ENCODE measurements at places on chromosomes 11 and 22. TPM values are rescaled to one million over a fixed set of nuclear protein-coding genes. Genes with fewer than 3 reads are reported as not detected.

DNA sequence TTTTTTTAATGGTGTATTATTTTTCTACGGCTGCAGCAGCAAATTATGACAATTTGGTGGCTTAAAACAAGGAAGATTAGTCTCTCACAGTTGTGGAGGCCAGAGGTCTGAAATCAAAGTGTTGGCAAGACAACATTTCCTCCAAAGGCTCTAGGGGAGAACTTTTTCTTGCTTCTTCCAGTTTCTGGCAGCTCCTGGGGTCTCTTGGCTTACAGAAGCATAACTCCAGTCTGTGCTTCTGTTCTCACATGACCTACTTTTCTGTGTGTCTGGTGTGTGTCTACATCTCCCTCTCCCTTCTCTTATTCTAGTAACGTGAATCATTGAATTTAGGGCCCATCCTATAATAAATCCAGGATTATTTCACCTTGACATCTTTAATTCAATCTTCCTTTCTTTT, 551.9 kb upstream of the LUZP2 start:
- H3K27me3 ChIP-seq = no peaks in the 10 kb centered on the region
- no peak overlapping the region for H3K4me3 ChIP-seq
- H3K36me3 ChIP-seq = no peaks in the 10 kb centered on the region
- H3K27ac ChIP-seq = no peak overlapping the region

DNA sequence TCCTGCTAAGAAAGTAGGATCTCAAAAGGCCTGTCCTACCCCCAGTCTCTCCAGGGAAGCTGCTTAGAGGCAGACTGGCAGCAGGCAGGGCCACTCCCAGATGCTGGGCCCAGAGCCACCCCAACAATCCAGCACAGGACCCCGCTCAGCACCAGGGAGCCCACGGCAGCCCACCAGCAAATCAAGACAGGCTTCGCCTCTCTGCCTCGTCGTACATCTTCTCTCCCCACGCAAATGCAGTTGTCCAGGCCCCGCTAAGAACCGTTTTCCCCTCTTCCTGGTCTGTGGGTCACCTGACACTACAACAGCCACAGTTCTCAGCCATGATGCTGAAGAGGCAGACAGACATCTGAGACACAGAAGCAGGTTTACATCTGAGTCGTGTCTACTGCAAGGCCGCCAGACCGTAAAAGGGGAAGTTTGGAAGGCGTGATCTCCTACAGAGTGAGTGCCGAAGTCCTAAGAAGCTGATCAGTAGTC, 51.1 kb downstream of the IGSF9B start:
- no peaks in the 10 kb centered on the region for H3K36me3 ChIP-seq
- H3K4me3 ChIP-seq = no peak overlapping the region
- DNase-seq = no peak
- H3K27me3 ChIP-seq = no peaks in the 10 kb centered on the region

MMP8 gene
- total RNA-seq = not detected

MYBPC3 gene
- total RNA-seq = 0.06 TPM

CTSC gene
- 96.4 TPM for total RNA-seq

DNA sequence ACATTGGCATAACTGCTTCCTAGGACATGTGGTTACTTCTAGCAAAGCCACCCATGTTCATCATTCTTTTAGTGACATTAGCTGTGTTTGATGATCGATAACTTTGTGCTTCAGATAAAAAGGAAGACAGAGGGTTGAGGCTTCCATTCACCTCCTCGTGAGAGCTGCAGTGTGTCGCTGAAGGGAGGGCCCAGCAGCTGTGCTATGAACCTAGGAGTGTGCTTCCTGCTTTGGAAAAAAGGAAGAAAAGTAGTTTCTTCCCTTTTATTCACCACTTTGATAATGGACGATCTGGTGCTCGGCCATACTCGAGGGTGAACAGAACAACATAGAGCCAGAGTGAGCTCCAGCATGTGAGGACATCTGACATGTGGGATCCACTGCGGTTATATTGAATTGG, 6.1 kb upstream of the RFPL2 start:
- no peak overlapping the region for H3K4me3 ChIP-seq
- peaks cover 13% of the 10 kb centered on the region for H3K27me3 ChIP-seq
- no peak overlapping the region for H3K27ac ChIP-seq

CHADL gene
- not detected for total RNA-seq

ARHGEF12 gene
- total RNA-seq = 24.9 TPM

GRCh38 chr11:104813532-104813931, 84.7 kb downstream of the CASP12 start:
- no peaks in the 10 kb centered on the region for H3K36me3 ChIP-seq
- no peaks in the 10 kb centered on the region for H3K4me1 ChIP-seq
- no peak overlapping the region for H3K27ac ChIP-seq
- H3K27me3 ChIP-seq = no peaks in the 10 kb centered on the region

C11orf97 gene
- not detected for total RNA-seq

GRCh38 chr11:95831198-95831883, 41.0 kb downstream of the CEP57 start:
- no peak for DNase-seq
- H3K36me3 ChIP-seq = peaks cover 11% of the 10 kb centered on the region
- H3K4me3 ChIP-seq = no peak overlapping the region
- H3K27me3 ChIP-seq = no peaks in the 10 kb centered on the region
- H3K4me1 ChIP-seq = no peaks in the 10 kb centered on the region
- no peak overlapping the region for H3K27ac ChIP-seq

PIH1D2 gene
- 3.5 TPM for total RNA-seq

SHANK2 gene
- total RNA-seq = 8.1 TPM

DNA sequence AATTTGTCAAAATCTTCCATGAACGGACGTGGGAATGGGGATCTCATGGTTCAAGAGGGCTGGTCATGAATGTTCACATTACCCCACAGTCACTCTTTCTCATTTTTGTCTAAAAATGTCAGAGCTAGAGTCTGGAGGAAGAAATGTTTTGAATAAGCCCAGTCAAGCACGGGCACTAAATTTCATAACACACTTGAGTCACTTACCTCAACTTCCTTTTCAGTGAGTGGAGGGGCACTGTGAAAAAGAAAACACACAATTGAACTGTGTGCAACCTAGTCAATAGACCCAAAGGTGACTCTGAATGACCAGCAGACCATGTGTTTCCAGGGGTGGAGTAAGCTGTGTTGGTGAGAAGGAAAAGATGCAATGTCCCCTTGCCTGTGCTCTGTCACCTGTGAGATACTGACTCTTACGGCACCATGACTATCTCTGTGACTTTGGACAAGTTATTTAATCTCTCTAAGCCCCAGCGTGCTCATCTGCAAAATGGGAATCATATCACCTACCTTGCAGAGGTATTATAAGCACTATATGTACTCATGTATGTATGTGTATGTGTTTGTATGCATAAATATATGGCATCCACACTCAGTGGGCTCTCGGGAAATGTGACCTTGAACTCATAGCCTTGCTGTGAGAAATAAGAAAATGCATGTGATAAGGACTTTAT, 38.2 kb upstream of the LYVE1 start:
- H3K36me3 ChIP-seq = no peaks in the 10 kb centered on the region
- H3K4me3 ChIP-seq = no peak overlapping the region
- H3K4me1 ChIP-seq = peaks cover 8% of the 10 kb centered on the region
- no peaks in the 10 kb centered on the region for H3K27me3 ChIP-seq
- no peak for DNase-seq
- no peak overlapping the region for H3K27ac ChIP-seq

GRCh38 chr11:64759131-64759721, 548 bp downstream of the PYGM start:
- H3K4me3 ChIP-seq = no peak overlapping the region
- no peak overlapping the region for H3K27ac ChIP-seq
- no peak for DNase-seq
- peaks cover 39% of the 10 kb centered on the region for H3K4me1 ChIP-seq

CDKN1C gene
- 47.8 TPM for total RNA-seq

DNA sequence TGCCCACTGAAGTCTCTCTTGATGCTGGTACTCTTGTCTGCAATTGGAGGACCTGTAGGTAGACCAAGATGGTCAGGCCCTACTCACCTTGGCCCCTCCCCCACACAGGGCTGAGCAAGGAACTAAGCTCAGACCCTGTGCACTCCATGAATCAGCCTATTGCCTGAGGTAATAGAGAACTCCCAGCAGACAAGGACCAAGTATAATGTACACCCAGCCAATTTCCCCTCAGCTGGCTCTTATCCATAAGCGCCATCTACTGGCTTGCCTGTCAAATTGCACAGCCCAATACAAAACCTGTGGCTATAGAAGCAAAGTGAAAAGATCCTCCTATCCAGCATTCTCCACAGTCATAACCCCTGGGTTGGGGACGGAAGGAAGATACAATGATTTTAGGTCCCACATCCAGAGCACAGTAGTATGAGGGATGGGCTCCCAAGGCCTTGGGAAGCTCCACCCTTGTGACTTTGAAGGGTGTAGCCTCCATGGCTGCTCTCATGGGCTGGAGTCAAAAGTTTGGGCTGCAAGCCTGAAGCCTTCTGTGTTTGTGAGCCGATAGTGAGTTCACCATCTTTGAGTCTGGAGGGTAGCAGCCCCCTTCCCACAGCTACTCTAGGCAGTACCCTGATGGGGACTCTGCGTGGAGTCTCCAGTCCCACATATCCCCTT, 56.0 kb downstream of the GLYATL2 start:
- H3K36me3 ChIP-seq = no peaks in the 10 kb centered on the region
- peak; percentile 57 for DNase-seq
- no peak overlapping the region for H3K27ac ChIP-seq
- no peaks in the 10 kb centered on the region for H3K4me1 ChIP-seq
- no peak overlapping the region for H3K4me3 ChIP-seq
- H3K27me3 ChIP-seq = no peaks in the 10 kb centered on the region

DNA sequence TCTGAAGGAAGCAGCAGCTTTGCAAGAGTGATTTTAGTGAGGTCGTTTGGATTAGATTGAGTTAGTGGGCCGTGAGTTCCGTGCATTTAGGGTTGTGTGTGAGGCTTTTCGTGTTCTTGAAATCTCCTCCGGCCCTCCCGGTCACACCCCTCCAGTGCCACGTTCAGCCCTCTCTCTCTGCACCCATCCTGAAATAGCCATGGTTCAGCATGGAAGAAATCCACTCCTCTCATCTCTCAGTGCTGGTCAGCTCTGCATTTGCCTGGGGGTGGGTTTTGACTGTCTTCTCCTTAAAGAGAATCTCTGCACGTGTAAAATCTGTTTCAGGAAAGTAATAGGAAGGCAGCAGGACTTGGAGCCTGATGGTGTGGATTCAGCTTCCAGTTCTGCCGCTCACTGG, 19.8 kb downstream of the BARX2 start:
- no peak for DNase-seq
- H3K4me3 ChIP-seq = no peak overlapping the region
- H3K36me3 ChIP-seq = no peaks in the 10 kb centered on the region
- no peaks in the 10 kb centered on the region for H3K4me1 ChIP-seq
- H3K27me3 ChIP-seq = no peaks in the 10 kb centered on the region
- no peak overlapping the region for H3K27ac ChIP-seq

DNA sequence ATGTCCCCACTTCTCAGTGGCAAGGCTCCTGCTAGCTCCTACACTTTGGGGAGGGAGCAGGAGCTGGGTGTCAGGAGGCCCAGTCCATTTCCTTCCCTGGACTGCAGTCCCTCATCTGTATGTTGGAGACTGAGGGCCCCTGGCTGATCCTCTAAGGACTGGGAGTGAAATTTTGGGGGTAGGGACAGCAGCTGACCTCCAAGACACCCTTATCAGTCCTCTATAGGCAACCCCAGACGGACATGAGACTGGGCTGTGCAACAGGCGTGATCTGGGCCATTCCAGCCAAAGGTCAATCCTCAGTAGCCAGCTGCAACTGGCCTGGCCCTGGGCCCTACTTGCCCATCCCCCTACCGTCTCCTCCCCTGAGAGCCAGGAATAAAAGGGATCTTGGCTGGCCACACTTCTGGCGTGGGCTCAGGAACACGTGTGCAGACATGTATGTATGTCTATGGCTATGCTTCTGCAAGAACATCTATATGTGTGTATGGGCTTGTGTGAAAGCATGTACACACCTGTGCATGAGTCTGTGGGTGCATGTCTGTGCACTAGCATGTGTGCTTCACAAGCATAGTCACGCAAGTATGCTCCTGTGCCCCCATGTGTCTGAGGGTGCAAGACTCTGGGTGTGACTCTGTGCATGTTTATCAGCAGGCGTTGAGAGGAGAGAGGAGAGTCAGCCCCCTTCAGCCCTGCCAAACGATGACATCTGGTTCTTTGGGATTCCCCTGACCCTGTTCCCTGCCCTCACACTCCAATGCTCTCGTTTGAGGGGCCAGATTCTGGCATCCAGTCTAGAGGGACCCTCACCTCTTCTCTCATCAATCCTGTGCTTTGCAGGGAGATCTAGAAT, 24.6 kb upstream of the DGAT2 start:
- no peak for DNase-seq
- no peak overlapping the region for H3K27ac ChIP-seq
- H3K36me3 ChIP-seq = no peaks in the 10 kb centered on the region
- H3K27me3 ChIP-seq = peaks cover 2% of the 10 kb centered on the region

- peak; percentile 56 for DNase-seq
- H3K4me1 ChIP-seq = no peaks in the 10 kb centered on the region
- peaks cover 11% of the 10 kb centered on the region for H3K27me3 ChIP-seq
- H3K27ac ChIP-seq = no peak overlapping the region
- H3K36me3 ChIP-seq = no peaks in the 10 kb centered on the region
These were observed 80.8 kb downstream of the CACNA1I start for GRCh38 chr22:39651053-39651996.

GRCh38 chr11:129865701-129866100, 29.7 kb downstream of the NFRKB start:
- peaks cover 11% of the 10 kb centered on the region for H3K36me3 ChIP-seq
- DNase-seq = no peak
- H3K27ac ChIP-seq = no peak overlapping the region

COX8A gene
- total RNA-seq = 337 TPM

DNA sequence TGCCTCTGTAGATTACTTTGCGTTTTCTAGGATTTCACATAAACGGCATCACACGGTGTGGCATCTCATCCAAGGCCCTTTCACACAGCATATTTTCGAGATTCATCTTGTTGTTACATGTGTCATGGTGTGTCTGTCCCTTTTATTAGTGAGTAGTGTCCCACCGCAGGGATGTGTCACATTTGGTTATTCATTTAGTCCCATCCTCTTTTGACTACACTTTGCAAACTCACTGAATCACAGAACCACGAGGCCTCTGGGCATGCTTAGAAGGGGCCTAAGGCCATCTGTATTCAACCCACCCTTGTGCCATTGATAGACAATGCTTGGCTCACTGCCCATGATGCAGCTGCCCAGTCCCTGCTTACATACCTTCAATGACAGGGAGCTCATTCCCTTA, 4.2 kb upstream of the RAC2 start:
- H3K27ac ChIP-seq = no peak overlapping the region
- no peaks in the 10 kb centered on the region for H3K36me3 ChIP-seq
- H3K4me1 ChIP-seq = no peaks in the 10 kb centered on the region
- no peak overlapping the region for H3K4me3 ChIP-seq
- no peak for DNase-seq

KCNC1 gene
- total RNA-seq = 0.59 TPM
